ENCODE measurements at places on chromosomes 6 and 20.

GRCh38 chr6:129695373-129696027, 14.5 kb downstream of the ARHGAP18 start:
- DNase-seq = no peak

DNA sequence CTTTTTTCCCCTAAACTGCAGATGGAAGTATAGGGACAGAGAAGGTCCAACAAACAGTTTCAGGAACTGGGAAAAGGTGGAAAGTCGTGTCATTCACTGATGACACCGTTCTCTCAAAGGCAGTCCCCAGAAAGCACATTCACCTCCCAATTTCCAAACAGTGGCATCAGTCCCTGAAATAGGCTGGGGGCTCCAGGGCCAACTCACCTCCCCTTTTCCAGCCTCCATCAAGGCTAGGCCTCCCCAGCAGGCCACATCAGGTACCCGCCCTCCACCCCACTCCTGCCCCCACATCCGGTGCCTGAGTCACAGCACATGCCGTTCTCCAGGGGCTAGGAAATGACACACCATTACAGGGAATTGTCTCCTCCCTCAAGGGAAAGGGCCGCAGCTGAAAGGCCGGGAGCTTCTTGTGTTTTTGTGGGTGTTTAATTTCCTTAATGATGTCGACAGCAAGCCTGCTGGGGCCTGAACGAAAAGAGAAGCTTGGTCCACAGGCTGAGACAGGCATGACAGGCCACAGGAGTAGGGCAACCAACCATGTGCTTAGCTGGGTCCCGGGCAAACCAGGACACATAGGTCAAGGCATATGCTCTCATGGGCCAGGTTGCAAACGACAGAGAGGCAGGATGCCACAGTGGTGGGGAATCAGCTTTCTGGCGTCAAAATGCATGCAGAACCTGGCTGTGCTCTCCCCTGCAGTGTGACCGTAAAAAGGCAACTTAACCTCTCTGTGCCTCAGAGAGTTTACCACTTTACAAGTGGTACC, 39.2 kb downstream of the ZMYND8 start:
- DNase-seq = no peak

DNA sequence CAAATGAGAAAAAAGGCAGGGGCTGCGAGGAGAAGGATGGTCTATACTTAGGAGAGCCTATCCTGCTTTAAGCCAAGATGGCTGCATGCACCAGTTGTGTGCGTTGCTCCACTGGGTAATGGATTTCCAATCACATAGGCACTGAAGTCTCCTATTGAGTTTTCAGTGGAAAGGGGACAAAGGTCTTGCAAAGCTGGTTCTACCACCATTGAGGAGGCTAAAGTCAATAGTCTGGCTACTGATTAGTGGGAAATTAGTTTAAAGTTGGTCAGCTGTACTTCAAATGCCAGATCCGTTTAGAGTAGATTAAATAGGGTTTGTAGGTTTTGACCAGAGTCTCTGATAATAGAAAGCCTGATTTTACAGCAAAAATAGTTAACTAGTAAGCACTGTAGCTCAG, 104.9 kb downstream of the SESN1 start:
- DNase-seq = no peak

DNA sequence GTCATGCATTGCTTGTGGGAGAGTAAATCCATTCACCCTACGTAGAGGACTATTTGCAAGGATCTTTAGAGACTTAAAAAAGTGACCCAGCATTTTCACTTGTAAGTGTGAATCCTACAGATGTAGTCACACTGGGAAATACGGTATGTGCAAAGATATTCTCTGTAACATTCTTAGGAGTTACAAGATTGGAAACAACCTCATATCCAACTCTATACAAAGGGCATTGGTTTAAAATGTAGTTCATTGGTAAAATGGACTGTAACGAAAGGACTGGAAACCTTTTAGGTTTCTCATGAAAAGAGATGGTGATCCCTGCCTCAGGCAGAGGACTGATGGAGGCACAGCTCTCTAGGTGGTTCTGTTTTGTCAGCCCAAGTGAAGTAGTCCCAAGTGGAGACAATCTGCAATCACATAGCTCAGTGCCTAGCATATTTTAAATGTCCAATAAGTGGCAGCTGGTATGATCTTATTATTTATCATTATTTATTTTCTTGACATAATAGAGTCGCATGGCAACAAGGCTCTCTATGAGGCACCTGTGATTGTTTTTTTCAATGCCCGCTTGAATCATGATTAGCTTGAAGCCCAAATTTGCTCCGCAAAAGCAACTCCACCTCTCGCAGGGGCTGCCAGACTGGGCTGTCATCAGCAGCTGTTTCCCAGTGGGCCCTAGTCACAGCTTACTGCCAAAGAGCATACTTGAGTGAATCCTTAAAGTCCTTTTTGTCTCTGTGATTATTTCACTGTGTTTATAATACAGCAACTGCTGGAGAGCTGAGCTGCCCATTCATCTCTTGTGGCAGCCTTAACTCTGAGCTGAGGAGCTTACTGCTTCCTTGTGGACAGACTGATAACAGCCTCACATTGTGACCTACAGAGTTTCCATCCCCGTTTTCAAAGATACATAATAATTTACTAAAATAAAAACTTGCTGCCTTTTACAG, 19.8 kb upstream of the ENPP1 start:
- peak; percentile 24 for DNase-seq

- DNase-seq = peak; percentile 79
Measured at GRCh38 chr6:106974999-106975737, 639 bp upstream of the CD24 start.

DNA sequence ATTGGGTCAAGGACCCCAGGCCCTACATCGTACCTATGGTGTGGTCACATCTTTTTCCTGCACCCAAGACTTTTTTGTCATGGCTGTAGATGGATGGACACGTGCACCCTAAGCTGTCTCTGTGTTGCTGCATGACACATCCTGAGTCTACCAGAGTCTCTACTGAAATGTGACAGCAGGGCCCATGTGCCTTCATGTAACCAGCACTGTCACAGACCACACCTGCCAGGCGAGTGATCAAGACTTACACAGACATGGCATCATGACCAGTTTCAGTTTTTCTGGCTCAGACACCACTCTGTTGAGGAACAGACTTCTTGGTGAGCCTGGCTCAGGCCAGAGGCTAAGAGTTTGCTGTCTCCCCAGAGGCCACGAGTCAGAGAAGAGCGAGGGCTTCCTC, 7.6 kb downstream of the PRND start:
- no peak for DNase-seq

GRCh38 chr20:11686195-11686594, 231.5 kb upstream of the BTBD3 start:
- DNase-seq = no peak

DNA sequence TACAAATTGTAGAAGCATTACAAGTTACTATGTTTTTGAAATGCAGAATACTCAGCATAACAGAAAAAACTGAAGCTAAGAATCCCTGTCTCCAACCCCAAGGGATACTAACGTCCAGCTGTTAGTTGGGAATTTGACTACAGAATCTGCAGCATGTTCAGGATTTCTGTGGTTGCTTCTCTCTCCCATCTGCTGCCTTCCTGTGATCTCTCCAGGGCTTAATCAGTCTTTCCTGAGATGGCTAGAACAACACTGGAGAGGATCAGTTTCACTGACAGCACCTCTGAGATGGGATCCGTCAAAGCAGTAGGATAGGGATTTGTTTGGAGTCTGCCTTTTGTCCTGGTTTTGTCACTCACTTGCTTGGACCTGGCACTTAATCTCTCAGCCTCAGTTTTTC, 73.3 kb upstream of the NUP153 start:
- no peak for DNase-seq

DNA sequence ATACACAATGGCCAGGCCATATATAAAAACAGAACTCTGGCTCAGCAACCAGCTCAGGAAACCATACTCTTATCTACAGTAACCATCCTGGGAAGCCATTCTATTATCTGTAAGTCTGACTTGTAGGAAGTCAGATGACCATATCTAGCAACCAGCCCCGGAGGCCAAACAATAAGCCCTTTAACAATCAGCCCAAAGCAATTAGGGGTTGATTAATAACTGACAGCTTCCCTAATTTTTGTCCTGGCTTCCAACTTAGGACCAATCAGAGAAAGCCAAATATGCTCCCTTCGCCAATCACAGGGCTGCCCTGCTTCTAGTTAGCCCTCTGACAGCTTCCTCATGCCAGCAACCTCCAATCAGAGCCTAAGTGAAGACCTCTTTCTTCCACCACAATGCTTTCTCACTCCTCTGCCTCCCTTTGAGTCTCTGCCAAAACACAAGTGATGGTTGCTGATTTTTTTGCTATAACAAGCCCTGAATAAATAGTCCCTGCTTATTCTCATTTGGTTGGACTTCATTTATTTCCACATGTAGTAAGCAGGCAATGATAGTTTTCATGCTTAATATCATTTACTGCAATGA, 37.8 kb upstream of the STXBP5 start:
- DNase-seq = no peak

DNA sequence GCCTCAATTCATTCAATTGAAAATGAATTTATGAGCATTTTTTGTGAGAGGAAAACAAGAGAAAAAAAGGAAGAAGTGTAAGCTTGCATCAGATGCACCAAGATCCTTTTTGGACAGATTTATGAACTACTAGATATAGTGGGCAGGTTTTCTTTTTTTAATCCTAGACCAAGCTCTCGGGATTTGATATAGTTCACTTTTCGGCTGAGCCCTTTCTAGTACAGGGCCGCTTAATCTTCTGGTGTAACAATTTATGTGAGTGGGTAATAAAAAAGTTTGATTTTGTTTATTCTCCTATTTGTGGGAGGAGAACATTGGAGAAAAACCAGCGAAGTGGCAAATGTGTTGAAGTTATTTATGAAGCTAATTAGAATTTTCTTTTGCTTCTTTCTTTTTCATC, 538.0 kb downstream of the UTRN start:
- no peak for DNase-seq

- DNase-seq = no peak
Measured at GRCh38 chr20:62691487-62691886, 17.1 kb upstream of the NTSR1 start.

DNA sequence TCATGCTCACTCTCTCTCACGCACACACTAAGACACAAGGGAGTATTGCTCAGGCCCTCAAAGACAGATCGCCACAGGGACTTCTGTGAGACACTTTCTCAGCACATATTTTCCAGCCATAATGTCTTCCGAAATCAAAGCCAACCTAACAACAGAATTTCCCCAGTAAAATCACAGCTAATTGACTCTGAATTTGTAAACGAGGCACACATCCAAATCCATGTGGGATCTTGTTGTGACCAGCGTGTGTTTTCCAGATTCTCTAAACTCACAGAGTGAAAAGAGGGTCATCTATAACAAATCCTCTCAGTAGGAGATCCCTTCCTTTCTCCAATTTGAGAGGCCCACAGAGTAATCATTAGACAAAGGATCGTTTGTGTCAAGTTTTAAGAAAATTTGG, 280.4 kb downstream of the PACRG start:
- DNase-seq = no peak

DNA sequence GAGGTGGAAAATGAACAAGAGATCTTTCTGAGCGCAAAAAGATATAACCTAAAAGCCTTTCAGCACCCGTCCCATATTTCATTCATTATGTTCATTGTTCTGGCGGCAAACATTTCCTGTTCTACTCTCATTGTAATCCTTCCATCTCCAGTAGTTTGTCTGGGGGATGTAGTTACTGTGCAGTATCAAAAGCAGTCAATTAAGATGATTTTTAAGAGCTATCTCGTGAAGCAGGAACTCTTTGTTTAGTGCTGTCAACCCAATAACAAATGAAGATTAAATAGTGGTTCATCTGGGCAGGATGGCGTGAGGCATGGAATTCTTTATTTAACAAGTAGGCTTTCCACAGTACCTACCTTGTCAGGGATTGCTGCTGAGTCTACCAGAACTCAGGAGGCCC, 876.7 kb downstream of the HACE1 start:
- DNase-seq = no peak

GRCh38 chr6:169229615-169230321, 23.9 kb downstream of the THBS2 start:
- DNase-seq = no peak

DNA sequence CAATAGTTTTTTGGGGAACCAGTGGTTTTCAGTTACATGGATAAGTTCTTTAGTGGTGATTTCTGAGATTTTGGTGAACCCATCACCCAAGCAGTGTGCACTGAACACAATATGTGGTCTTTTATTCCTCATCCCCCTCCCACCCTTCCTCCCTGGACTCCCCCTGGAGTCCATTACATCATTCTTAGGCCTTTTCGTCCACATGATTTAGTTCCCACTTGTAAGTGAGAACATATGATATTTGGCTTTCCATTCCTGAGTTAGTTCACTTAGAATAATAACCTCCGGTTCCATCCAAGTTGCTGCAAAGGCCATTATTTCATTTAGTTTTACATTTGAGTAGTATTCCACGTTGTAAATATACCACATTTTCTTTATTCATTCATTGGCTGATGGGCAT, 28.3 kb downstream of the RPP40 start:
- DNase-seq = no peak

Measured in NCI-H774 (cell line).